ENCODE measurements at places on chromosomes 7 and 10. TPM values are rescaled to one million over a fixed set of nuclear protein-coding genes. Genes with fewer than 3 reads are reported as not detected.

The SPRN gene
- 4.1 TPM for polyA plus RNA-seq

The GNAT3 gene
- 0.11 TPM for polyA plus RNA-seq

The ESYT2 gene
- polyA plus RNA-seq: 32.5 TPM

The CPEB3 gene
- 3.7 TPM for polyA plus RNA-seq

The MAGI2 gene
- 3.7 TPM for polyA plus RNA-seq

The C7orf57 gene
- 0.06 TPM for polyA plus RNA-seq

The ASIC3 gene
- 6.8 TPM for polyA plus RNA-seq

The SFXN2 gene
- polyA plus RNA-seq: 6.3 TPM

The PFKP gene
- 23.8 TPM for polyA plus RNA-seq

The NPC1L1 gene
- polyA plus RNA-seq: 0.04 TPM

The PNLIP gene
- not detected for polyA plus RNA-seq

The GPR26 gene
- not detected for polyA plus RNA-seq

The TRPV5 gene
- 0.15 TPM for polyA plus RNA-seq

The NKX2-3 gene
- polyA plus RNA-seq: 1.2 TPM

The CYP2C19 gene
- not detected for polyA plus RNA-seq

The EZH2 gene
- polyA plus RNA-seq: 20.1 TPM

The OR6B1 gene
- not detected for polyA plus RNA-seq

The NPY4R gene
- not detected for polyA plus RNA-seq
